ENCODE measurements at places on chromosomes 1 and 21.

DNA sequence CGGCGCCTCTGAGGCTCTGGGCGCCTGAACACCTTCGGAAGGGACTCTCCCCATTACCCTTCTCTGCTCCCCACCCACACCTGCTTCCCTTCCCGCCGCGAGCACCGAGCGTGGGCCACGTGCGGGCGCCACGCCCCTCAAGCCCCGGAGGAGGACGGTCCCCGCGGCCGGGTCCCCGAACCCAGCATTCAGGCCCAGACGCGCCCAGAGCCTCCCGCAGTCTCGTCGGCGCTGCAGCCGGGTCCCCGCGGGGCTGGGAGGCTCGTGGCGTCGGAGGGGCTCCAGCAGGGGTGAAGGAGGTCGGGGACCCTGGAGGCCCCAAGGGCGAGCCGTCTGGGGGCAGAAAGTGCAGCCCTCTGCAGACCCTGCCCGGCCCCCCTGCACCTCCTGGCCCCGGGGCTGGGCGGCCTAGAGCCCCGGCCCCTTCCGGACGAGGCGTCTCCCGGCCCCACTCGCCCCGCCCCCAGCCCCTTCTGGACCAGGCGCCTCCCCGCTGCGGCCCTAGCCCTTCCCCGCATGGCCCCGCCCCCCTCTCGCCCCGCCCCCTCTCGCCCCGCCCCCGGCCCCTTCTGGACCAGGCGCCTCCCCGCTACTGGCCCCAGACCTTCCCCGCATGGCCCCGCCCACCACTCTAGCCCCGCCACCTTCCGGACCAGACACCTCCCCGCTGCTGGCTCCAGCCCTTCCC lies 378 bp upstream of the SMIM1 start:
- peak; percentile 94 for DNase-seq

DNA sequence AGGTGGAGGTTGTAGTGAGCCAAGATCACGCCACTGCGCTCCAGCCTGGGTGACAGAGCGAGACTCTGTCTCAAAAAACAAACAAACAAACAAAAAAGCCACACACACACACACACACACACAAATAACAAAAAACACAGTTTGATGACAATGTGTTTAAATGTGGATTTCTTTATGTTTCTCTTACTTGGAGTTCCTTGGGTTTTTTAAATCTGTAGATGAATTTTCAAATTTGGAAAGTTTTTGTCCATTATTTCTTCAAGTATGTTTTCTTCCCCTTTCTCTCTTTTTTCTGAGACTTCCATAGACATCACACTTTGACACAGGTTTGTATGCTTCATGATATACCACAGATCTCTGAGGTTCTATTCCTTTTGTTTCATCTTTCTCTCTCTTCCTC lies 12.1 kb upstream of the PPIE start:
- DNase-seq: no peak

DNA sequence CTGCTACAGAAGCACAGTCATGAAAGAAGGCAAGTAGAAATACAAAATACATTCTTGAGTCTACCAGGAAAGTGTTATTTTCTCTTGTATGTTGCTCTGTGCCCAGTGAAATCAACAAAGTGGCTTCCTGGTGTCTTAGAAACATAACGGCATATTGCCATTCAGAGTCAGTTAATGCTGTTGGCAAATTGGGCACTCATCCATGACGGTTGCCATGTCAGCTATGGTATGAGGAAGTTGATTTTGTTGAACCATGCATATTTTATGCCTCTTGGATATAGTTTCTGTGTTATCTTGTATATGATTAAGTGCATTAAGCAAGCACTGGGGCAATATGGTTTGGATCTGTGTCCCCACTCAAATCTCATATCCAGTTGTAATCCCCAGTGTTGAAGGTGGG lies 153.1 kb upstream of the CXADR start:
- DNase-seq: no peak

- DNase-seq: no peak
These were observed 14.0 kb upstream of the TIPRL start for GRCh38 chr1:168164771-168165170.

DNA sequence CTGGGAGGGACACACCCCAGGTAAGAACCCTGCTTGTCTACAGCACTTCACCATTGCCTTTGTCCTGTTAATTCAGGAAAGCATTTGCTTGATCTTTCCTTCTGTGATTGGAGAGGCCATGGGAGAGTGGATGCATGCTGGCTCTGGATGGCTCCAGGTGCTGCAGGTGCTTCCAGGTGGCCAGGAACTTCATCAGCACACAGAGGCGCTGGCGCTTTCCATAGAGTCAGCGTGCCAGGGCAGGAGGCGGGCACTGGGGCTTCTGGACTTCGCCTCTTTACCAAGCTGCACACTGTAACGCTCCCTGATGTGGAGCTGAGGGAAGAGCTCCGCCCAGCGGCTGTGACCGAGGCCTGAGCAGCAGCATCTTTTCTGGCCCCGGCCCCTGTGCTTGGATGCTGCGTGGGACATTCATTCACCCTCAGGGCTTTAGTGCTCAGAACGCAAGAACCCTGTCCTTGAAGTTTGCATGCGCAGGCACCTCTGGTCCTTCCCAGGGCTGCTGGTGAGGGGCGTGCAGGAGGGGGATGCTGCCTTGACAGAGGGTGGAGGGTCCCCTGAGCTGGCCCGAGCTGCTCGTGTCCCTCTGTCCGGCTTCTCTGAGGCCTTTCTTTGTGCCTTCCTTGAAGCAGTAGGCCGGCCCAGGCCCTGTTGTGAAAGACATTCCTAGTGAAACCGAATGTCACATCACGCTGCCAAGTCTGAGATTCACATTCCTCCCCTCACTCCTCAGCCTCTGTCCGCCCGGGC lies 1.6 kb upstream of the MX2 start:
- DNase-seq: no peak

GRCh38 chr1:218529646-218530300 lies 184.6 kb downstream of the TGFB2 start:
- no peak for DNase-seq

DNA sequence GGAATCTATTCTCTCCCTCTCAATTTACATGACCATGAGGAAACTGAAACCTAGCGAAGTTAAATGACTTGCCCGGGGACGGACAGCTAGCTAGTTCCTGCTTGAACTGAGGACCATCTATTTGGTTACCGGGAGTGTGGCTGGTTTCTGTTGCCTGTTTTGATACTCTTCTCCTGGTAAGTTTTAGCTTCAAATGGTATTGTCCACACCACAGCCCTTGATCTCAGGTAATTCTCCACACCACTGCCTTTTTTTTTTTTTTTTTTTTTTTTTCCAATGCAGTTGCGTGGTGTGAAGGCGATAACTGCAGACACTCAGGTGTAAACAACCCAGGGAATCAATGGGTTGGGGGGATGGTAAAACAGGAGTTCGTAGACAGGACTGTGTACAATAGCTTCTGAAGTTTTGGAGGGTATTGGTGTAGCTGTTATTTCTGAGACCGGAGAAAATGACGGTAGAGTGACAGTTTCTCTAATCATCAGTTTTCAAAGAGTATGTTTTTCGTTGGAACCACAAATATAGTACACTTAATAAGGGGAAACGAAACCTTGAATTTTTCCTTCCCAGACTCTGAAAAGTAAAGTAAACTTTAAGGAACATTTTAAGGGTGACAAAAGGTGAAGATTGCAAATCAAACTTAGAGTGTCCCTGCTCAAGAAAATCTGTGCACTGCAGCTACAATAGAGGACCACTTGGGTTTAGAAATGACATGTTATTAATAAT lies 125.3 kb upstream of the CACYBP start:
- peak; percentile 4 for DNase-seq

Measured in CD4-positive, alpha-beta T cell treated with Interleukin-17A for 1 hour (primary cell).